NCI-H524 (cell line): ENCODE measurements at places on chromosomes 7 and 10.
A peak's percentile ranks its signal among the peaks of the same experiment; 100 is the strongest.

GRCh38 chr7:37342176-37342687 is 106.4 kb downstream of the ELMO1 start:
- no peak for DNase-seq

GRCh38 chr7:100489121-100489520 is 5.4 kb downstream of the NYAP1 start:
- DNase-seq, result no peak

DNA sequence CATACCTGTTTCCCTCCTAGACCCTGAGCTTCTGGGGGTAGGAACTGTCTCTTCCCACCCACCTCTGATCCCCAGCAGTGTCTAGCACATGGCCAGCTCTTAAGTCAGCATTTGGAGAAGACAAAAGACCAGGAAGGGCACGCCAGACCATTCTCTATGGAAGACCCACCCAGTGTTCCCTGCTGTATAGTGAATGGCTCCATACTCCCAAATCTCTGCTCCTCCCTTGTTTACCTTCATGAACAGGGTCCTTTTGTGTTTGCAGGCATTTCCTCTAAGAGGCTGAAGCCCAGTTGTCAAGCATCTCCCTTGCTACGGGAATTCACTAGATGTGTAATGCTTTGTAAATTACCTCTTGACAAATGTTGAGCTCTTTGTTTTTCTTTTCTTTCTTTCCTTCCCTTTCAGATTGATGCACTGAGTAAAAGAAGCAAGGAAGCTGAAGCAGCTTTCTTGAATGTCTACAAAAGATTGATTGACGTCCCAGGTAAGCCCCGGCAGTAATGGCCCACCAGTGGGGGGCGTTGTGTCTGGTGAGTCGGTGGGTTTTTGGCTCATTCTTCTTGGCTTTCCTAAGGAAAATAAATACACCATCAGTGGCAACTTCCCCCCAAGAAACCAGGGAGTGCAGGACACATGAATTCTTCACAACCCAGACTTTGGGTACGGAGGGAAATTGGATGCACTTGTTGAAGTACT is 216.6 kb upstream of the SH2B2 start:
- no peak for DNase-seq

DNA sequence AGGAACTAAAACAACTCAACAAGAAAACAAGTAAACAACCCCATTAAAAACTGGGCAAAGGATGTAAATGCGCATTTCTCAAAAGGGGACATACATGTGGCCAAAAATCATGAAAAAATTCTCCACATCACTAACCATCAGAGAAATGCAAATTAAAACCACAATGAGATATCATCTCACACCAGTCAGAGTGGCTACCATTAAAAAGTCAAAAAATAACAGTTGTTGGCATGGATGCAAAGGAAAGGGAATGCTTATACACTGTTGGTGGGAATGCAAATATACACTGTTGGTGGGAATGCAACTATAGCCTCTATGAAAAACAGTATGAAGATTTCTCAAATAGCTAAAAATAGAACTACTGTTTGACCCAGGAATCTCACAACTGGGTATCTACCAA is 60.0 kb upstream of the LANCL2 start:
- no peak for DNase-seq

DNA sequence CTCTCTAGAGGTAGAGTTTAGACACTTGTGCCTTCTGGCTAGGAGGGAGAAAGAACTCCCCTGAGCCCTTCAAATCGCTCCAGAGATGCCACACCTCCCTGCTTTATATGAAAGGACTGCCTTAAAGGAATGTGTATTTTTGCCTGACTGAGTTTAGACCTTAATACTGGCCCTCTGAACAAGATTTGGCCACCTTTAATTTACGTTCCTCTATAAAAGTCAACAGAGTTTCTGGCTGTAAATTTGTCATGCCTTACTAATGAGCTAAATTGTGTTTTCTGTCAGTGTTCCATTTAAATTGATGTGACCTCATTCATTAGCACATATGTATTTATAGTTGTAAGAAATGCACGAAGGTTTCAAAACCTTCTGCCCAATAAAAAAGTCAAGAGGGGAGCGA is 48.0 kb downstream of the SEMA3C start:
- no peak for DNase-seq

- DNase-seq, result peak; percentile 25
These were observed at the start of gene PTPRE for GRCh38 chr10:127906548-127907377. Gene PTPRE (plus strand): TSS chr10:127907103. CDS start chr10:128040882, 133,779 bp downstream.

DNA sequence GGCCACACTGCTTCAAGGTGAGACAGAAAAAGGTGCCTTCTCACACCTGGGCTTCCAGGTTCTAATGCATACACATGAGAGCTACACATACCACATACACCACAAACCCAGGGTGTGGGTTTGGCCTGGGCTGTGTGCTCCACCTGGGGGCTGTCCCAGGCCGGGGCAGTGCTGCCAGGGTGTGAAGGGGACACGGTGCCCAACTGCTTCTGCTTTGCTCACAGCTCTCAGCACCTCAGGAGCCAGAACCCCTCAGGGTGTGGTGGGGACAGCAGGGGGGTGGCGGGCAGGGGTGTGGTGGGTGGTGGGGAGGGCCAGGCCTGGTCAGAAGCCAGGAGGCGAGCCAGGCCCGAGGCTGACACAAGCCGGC is 51.1 kb downstream of the TMEM209 start:
- DNase-seq, result no peak
